ENCODE measurements at places on chromosomes 6 and 20.

DNA sequence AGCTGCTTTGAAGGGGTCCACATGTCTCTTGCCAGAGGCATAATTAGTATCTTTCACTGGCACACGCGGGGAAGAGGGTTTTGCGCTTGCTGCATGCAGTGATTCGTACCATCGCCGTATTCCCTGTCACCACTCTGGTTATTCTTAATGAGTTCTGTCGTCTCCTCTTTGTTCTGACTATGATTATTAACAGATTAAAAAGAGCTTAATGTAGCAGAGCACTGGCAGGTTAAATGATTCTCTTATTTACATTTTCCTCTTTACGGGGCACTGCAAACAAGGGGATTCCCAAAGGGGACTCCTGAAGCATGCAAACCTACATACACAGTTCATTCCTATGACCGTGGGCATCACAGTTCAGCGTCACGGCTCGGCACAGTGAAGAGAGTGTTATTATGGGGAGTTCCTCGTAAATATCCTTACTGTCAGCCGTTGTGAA is 204.8 kb downstream of the DTNBP1 start:
- DNase-seq: no peak

- DNase-seq: no peak
Observed at GRCh38 chr6:154683756-154684523, 49.3 kb upstream of the SCAF8 start.

- DNase-seq: no peak
Observed at GRCh38 chr6:116218172-116218633, 35.7 kb downstream of the TSPYL4 start.

GRCh38 chr20:21395051-21395665 is 2.2 kb downstream of the NKX2-4 start:
- DNase-seq: no peak

DNA sequence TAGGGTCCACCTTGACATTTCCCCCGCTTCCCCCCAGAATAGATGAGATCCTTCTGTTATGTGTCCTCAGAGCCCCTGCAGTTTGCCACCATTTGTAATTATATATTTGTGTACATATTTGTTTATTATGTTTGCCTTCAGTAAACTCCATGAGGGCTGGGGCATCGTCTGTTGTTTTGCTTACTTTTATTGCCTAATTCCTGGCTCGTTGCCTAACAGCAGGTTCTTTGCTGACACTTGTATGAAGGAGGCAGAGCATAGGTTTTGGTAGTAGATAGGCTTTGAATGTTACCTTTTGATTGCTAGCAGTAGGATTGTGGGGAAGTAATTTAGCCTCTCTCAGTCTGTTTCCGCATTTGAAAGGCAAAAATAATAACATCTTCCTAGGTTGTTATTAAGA is 9.9 kb downstream of the MAP3K4 start:
- no peak for DNase-seq
